GM23248 (cell line): ENCODE measurements at places on chromosomes 16 and 17.

GRCh38 chr16:26824469-26824868 lies 242.3 kb upstream of the C16orf82 start:
- H3K4me1 ChIP-seq: no peaks in the 10 kb centered on the region
- no peaks in the 10 kb centered on the region for H3K36me3 ChIP-seq
- no peak for DNase-seq
- H3K27me3 ChIP-seq: peaks cover 26% of the 10 kb centered on the region
- H3K27ac ChIP-seq: no peak overlapping the region

- no peaks in the 10 kb centered on the region for H3K27me3 ChIP-seq
- H3K4me3 ChIP-seq: no peak overlapping the region
- DNase-seq: no peak
- no peak overlapping the region for H3K27ac ChIP-seq
These were observed 458.7 kb upstream of the ZFHX3 start for GRCh38 chr16:73506568-73507056.

DNA sequence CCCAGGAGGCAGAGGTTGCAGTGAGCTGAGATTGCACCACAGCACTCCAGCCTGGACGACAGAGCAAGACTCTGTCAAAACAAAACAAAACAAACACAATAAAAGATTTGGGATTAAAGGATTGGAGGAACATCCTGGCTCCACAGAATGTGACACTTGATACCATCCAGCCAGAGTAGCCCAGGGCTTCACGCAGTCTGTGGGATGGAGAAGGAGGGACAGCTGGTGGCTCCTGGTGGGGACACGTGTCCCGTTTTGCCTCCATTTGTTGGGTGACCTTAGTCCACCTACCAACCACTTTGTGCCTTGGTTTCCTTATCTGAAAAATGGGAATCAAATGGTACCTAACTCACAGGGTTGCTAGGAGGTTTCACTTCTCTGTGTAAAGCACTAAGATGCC lies 12.4 kb upstream of the CYB561 start:
- no peak for DNase-seq
- no peak overlapping the region for H3K27ac ChIP-seq
- no peaks in the 10 kb centered on the region for H3K36me3 ChIP-seq
- no peak overlapping the region for H3K4me3 ChIP-seq
- H3K4me1 ChIP-seq: peaks cover 23% of the 10 kb centered on the region

DNA sequence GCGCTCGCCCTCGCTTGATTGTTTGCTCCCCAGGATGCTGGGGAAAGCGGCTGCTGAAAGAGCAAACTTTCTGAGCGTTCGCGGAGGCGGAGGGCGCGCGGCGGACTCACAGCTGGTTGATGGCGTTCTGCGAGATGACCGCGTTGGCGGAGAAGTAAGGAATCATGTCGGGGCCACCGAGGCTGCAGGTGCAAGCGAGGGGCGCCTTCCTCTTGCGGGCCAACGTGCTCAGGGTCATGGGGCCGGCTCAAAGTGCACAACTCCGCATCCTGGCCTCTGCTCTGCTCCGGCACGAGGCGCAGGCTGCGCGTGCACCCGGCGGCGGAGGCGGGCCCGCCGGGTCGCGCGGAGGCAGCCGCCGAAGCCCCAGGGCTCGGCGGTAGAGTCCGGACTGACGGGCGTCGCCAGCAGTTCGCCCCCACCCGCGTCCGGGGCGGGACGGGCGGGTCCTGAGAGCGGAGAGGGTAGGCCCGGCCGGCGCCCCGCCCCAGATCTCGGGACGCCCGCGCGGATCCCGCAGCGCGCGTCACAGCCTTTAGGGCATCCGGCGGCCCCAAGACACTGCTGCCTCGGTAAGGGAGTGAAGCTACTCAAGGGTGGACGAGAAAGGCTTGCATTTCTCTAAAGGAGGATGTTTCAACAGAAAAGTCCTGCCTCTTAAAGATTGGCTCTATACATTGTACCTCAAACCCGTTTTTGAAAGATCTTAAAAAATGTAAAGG lies 138.5 kb upstream of the CORO6 start:
- H3K27ac ChIP-seq: peak overlapping the region; percentile 65
- no peaks in the 10 kb centered on the region for H3K27me3 ChIP-seq
- 0 out of 2 replicates have a peak, but pooled peaks cover 6% of the 10 kb centered on the region for H3K4me1 ChIP-seq
- DNase-seq: peak; percentile 93
- H3K4me3 ChIP-seq: peak overlapping the region; percentile 85
